ENCODE measurements at places on chromosomes 2 and 18.
A peak's percentile ranks its signal among the peaks of the same experiment; 100 is the strongest.

DNA sequence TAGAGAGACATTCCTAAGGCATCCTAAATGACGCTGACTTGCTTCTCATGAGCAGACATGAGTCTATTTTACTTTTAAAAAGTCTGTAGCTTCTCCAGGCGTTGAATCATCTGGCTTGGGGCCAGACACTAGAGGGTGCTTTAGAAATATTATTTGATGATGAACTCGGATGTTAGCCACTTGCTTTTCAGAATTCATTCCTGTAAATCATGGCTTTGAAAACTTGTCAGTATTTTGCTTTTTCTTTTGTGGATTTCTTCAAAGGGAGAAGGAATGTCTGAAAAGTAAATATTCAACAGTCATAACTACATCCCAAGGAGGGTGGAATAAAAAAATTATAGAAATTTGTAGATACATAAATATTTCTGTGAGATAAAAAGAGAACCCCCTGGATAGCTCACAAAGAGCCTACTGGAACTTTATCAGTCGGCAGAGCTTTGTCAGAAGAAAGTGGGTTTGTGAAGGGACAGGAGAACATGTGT lies 370.8 kb downstream of the OSR1 start:
- DNase-seq, result no peak

DNA sequence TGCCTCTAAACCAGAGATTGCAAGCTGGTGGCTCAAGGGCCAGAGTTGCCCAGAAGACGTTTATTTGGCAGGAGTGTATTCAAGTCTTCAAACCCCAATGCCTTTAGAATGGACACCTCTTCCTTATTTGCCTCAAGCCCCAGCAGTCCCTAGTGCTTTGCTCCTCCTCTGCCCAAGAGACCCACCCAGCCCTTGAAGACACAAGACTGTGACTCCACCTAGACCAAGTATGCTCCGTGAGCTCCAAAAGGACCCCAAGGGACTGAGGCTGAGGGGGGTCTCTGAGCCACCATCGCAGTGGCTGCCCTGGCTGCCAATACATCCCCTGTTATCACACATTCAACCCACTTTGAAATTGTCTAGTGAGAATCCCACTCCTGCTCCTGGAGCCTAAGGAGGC lies 99.3 kb downstream of the COL6A3 start:
- DNase-seq, result no peak

DNA sequence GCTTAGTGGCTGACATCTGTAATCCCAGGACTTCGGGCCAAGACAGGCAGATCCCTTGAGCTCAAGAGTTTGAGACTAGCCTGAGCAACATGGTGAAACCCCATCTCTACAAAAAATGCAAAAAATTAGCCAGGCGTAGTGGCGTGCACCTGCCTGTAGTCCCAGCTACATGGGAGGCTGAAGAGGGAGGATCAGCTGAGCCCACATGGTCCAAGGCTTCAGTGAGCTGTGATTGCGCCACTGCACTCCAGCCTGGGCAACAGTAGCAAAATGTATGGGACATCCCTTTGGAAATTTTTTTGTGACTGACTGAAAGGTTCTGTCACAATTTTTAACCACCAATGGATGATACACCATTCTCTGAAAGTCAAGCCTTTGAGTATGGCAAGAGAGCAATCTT lies 6.3 kb upstream of the COLEC12 start:
- no peak for DNase-seq

- no peak for DNase-seq
These were observed 88.1 kb downstream of the VSNL1 start for GRCh38 chr2:17628349-17629261.

- no peak for DNase-seq
These were observed 1216.1 kb upstream of the FAM98A start for GRCh38 chr2:34815052-34815741.

- no peak for DNase-seq
These were observed 241.2 kb downstream of the RPIA start for GRCh38 chr2:88932686-88933085.

- no peak for DNase-seq
These were observed 6.1 kb upstream of the FAM171B start for GRCh38 chr2:186687807-186688211.

DNA sequence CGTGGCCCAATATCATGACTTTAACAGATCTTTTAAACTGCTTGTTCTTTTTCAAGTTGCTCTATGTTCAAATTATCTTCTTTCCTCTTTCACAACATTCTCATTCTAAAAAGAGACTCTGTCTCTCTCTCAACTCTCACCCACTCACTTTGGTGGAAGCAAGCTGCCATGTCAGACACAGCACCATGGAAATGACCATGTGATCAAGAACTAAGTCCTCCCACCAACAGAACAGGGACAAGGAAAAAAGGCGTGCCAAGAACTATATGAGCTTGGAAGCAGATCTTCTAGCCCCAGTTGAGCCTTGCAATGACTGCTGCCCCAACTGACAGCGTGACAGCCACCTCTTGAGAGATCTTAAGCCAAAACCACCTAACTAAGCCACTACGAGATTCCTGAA lies 23.9 kb downstream of the BAZ2B start:
- no peak for DNase-seq

DNA sequence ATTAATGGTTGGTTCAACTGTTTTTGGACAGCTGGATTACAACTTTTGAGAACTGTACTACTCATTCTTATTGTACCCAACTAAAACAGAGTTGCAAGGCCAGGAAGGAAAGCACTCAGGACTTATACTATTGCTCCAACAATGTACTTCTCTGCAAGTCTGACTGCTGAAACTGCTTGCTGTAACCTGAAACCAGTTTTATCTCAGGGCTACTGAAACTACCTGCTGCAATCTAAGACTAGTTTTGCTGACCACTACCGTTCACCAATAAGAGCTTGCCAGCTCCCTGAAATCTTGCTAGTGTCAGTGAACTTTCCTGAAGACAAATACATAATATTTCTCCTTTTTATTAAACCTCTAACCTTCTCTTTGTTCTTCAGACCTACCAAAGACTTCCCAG lies 157.3 kb downstream of the CDCA7 start:
- DNase-seq, result no peak

DNA sequence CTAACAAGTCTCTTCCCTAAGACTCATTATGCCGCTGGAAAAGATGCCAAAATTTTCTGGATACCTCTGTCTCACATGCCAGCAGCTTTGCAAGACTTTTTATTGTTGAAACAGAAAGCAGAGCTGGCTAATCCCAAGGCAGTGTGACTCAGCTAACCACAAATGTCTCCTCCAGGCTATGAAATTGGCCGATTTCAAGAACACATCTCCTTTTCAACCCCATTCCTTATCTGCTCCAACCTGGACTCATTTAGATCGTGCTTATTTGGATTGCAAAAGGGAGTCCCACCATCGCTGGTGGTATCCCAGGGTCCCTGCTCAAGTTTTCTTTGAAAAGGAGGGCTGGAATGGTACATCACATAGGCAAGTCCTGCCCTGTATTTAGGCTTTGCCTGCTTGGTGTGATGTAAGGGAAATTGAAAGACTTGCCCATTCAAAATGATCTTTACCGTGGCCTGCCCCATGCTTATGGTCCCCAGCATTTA lies 26.3 kb downstream of the DHRS9 start:
- DNase-seq, result peak; percentile 20

DNA sequence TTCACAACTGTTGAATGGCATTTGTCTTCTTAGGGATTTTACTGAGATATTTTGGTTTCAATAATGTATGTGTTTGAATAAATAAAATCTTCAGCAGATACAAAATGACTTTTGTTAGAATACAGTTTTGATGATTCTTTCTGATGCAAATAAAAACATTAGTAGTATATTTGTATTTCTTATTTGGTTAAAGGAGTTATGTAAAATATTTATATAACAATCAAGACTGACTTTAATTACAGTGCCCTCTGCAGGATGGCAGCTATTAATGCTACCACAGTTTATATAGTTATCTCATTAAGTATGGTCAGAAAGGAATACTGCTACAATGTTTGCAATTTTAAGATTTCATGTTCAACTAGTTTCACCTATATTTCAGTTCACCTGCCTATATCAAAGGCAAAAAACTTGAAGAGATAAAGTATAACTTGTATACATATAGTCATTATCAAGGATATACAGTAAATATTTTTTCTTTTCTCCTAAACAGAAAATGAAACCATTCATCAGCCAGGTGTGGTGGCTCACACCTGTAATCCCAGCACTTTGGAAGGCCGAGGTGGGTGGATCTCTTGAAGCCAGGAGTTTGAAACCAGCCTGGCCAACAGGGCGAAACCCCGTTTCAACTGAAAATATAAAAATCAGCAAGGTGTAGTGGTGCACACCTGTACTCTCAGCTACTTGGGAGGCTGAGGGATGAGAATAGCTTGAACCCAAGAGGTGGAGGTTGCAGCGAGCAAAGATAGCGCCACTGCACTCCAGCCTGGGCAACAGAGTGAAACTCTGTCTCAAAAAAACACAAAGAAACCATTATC lies 19.8 kb downstream of the ARL5A start:
- peak; percentile 68 for DNase-seq

DNA sequence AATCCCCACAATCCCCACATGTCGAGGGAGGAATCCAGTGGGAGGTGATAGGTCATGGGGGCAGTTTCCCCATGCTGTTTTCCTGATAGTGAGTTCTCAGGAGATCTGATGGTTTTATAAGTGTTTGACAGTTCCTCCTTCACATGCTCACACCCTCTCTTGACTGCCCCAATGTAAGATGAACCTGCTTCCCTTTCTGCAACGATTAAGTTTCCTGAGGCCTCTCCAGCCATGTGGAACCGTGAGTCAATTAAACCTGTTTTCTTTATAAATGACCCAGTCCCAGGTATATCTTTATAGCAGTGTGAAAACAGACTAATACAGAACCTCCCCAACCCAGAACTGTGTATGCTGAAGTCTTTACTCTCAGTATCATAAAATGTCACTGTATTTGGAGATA lies 289.5 kb upstream of the MMADHC start:
- no peak for DNase-seq

DNA sequence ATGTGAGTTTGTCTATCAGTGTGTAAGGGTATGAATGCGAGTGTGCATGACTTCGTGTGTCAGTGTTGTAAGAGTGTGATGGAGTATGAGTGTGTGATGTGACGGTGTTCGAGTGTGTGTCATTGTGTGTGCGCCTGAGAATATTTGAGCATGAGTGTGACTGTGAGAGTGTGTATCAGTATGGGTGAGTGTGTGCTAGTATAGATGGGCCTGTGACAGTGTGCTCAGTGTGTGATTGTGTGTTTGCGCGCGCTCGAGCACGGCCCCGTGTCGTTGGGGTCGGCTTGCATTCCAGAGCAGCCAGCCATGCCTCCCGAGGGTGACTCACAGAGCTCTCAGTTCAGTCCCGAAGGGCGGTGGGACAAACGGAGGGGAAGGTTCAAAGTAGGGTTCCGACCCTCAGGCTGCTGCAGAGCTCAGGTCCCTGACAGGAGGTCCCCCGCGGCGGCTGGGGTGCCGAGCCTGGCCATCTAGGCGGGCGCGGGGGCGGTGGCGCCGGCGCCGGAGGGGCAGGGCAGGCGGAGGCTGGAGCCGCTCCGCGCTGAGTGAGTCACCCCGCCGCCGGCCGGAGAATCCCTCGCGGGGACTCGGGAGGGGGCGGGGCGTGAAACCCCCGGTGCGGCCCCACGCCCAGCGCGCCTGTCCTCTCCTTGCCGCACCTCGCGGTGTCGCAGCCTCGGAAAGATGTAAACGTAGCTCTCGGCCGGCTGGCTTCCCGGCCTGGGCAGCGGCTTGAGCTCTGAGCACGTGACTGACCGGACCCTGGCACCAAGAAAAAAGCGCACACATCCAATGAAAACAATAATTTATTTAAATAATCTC lies 3.8 kb downstream of the DLX2 start:
- peak; percentile 42 for DNase-seq

DNA sequence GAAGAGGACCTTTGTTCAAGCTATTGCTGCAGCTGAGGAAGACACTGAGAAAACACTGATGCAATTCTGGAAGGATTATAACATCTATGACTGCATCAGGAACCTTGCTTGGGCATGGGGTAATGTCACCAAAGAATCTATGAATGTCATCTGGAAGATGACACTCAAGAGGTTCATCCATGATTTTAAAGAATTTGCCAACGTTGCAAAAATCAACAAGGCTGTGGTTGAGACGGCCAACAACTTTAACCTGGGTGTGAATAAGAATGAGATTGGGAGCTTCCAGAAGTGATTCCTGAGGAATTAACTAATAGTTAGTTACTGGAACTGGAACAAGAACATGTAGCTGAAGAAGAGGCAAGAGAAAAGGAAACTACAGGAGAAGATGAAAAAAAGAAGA lies 126.4 kb upstream of the SP5 start:
- DNase-seq, result no peak

DNA sequence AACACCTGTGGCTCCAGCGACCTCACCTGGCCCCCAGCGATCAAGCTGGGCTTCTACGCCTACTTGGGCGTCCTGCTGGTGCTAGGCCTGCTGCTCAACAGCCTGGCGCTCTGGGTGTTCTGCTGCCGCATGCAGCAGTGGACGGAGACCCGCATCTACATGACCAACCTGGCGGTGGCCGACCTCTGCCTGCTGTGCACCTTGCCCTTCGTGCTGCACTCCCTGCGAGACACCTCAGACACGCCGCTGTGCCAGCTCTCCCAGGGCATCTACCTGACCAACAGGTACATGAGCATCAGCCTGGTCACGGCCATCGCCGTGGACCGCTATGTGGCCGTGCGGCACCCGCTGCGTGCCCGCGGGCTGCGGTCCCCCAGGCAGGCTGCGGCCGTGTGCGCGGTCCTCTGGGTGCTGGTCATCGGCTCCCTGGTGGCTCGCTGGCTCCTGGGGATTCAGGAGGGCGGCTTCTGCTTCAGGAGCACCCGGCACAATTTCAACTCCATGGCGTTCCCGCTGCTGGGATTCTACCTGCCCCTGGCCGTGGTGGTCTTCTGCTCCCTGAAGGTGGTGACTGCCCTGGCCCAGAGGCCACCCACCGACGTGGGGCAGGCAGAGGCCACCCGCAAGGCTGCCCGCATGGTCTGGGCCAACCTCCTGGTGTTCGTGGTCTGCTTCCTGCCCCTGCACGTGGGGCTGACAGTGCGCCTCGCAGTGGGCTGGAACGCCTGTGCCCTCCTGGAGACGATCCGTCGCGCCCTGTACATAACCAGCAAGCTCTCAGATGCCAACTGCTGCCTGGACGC lies 4.9 kb downstream of the GPR35 start:
- DNase-seq, result no peak

GRCh38 chr18:69455125-69455524 lies 54.4 kb downstream of the DOK6 start:
- DNase-seq, result no peak

DNA sequence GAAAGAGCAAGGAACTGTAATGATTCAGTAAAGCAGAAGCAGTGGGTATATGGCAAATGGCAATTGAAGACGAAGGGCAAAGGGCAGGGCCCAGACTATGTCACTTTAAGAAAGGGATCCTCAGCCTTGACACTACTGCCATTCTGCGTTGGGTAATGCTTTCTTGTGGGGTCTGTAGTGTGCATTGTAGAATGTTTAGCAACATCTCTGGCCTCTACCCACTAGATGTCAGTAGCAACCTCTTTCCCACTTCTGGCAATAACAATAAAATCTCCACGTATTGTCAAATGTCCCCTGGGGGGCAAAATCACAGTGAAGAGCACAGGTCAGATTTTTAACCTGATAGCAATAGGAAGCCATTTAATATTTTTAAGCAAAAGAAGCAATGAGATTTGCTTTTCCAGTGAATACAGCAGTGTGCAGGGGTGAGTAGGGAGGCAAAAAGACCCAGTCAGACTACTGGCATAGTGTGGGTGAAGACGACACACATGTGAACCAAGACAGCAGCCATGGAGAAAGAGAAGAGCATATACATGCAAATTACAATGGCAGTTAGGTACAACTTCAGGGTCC lies 209.5 kb downstream of the DYM start:
- DNase-seq, result peak; percentile 32

GRCh38 chr2:158042245-158042644 lies 59.4 kb upstream of the UPP2 start:
- no peak for DNase-seq
